ENCODE measurements at places on chromosomes 3 and 15.

- no peak for DNase-seq
These were observed 8.0 kb downstream of the EOMES start for GRCh38 chr3:27714146-27714526.

- DNase-seq: no peak
These were observed 1.8 kb downstream of the TLNRD1 start for GRCh38 chr15:81002331-81003096.

DNA sequence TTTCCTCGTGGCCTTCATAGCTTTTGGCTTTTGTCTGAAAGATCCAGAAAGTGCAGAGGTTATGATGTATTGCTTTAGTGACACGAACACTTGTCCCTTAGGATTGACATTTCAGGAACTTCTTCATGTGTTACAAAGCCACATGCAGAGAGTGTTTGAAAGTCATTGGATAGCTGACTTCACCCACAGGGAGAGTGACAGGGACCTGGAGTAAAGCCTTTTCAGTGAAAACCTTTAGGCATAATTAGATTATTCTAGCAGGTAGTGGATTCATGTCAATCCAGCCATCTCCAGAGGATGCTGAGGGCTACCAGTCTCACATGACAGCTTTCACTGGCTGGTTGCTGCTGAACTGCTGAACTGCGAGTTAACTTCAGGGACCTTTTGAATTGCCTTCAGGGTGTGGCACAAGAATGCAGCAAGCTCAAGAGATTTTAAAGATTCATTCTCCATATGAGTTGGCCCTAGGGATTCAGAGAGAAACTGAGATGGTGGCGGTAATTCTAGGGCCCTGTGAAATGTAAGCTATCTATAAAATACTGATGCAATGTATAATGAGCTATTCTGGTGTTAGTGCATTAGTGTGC, 267.0 kb upstream of the GOLIM4 start:
- DNase-seq: no peak

GRCh38 chr3:135246027-135246426, 451.0 kb downstream of the EPHB1 start:
- DNase-seq: no peak

GRCh38 chr15:100383302-100384107, 41.7 kb upstream of the ADAMTS17 start:
- no peak for DNase-seq

GRCh38 chr3:113983544-113983943, 35.7 kb downstream of the ZDHHC23 start:
- no peak for DNase-seq

DNA sequence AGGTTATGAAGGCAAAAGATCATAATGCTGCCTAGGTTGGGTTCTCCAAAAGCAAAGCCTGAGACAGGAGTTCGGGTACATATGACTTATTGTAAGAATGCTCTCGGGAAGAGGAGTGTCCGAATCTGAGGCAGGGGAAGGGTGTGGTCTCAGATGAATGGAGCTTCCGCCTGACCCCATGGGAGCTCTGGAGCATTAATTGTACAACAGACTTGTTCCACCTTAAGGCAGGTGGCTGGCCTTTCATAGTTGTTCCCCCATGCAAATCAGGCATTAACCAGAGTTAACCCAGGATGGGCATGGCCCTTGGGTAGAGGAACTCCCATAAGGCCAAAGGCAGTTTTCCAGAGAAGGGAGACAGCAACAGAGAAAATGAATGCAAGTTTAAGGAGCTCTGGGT, 170.6 kb downstream of the MYRIP start:
- DNase-seq: no peak

DNA sequence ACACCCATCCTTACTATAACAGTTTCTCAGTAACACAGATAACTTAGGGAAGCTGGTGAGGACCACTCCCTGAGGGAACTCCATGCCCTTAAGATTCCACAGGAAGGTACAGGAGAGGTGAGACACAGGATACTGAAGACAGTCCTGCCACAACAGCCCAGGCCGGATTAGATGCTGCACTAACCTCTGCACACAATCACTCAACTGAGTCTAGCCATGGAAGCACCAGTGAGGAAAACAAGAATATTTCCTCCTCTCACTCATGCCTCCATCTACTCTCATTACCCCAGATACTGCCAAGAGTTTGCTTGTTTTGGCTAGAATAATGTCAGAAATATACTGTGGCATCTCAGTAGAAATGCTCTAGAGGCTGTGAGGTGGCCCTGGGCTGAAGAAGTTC, 3.7 kb downstream of the ANO10 start:
- no peak for DNase-seq

DNA sequence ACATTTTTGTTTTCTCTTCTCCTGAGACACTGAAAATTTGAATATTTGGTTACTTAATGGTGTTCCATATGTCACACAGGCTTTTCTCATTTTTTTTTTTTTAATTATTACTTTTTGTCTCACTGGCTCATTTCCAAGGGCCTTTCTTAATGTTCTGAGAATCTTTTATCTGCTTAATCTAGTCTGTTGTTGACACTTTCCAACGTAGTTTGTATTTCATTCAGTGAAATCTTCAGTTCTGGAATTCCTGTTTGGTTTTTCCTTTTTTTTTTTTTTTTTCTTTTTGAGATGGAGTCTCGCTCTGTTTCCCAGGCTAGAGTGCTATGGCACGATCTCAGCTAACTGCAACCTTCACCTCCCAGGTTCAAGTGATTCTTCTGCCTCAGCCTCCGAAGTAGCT, 42.7 kb downstream of the NCK1 start:
- no peak for DNase-seq

DNA sequence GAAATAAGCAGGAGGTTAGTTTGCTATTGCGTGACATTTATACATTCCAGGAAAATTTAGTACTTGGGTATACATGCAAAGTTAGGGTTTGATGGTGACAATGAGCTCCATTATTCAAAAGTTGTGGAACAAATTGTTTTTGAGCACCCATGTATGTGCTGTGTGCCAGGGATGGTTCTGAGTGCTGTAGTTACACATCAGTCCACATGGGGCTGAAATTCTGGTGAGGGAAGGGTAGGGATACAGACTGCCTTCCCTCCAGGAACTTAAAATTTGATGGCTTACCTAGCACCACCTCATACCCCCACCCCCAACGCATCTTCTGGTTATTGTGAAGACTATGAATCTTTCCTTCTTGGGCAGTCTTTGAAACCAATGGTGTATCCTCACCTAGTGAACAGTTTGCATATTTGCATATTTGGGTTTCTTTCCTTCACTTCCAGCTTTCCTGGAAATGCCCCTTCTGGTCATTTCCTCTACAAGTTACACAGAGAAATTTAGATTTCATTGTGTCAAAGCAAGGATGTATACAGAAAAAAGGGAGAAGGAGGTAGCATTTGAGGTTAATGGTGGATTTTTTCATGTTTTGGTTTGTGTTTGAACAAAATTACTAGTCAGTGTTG, 222.0 kb upstream of the IL12A start:
- no peak for DNase-seq

GRCh38 chr3:156518726-156519125, 36.2 kb downstream of the SSR3 start:
- DNase-seq: no peak

GRCh38 chr3:113660458-113660857, 36.0 kb downstream of the USF3 start:
- DNase-seq: no peak

DNA sequence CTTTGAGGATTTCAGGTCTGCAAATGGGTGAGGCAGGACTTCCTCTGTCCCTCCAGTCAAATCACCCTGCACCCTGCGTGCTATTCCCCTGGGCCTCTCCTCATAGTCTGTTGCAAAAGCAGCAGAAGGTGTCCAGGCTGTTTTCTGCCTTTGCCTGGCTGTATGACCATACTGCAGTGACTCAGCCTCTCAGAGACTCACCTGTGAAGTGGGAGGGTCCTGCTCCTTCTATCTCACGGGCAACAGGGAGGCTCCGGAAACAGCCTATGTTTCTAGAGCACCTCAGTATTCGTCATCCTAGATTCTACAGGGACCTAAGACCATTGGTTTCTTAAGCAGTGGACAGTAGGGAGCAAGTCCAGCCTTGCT, 216.4 kb downstream of the TLE3 start:
- DNase-seq: peak; percentile 31

DNA sequence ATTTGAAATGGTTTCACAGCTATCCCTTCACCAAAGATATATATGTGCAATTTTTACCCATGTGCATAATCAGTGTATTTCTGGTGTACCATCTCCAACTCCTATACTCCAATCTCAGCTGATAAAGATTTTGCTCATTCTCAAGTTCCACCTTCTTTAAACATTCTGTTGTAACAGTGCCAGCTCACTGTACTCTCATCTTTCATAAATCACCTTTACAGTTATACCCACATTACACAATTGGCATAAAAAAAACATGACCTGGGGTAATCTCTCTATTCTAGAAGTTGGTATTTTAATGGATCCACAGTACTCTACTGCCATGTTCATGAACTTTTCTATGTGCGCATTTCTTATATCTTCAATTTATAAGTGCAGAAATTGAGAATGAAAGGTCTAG, 339.9 kb upstream of the DPH6 start:
- no peak for DNase-seq

- peak; percentile 95 for DNase-seq
These were observed at the start of gene SPPL2A for GRCh38 chr15:50765195-50765967. Gene SPPL2A (minus strand): TSS chr15:50765706. CDS start chr15:50765533, 173 bp downstream.

Data from GM10248 (cell line).